Progenitor cell of endocrine pancreas (in vitro differentiated cells): ENCODE measurements at places on chromosomes 2 and 18. TPM values are rescaled to one million over a fixed set of nuclear protein-coding genes. Genes with fewer than 3 reads are reported as not detected.

GRCh38 chr2:30744823-30745222 lies 62.4 kb downstream of the CAPN13 start:
- DNase-seq: no peak

- DNase-seq: no peak
Measured at GRCh38 chr2:4882421-4882820, 809.8 kb upstream of the SOX11 start.

DNA sequence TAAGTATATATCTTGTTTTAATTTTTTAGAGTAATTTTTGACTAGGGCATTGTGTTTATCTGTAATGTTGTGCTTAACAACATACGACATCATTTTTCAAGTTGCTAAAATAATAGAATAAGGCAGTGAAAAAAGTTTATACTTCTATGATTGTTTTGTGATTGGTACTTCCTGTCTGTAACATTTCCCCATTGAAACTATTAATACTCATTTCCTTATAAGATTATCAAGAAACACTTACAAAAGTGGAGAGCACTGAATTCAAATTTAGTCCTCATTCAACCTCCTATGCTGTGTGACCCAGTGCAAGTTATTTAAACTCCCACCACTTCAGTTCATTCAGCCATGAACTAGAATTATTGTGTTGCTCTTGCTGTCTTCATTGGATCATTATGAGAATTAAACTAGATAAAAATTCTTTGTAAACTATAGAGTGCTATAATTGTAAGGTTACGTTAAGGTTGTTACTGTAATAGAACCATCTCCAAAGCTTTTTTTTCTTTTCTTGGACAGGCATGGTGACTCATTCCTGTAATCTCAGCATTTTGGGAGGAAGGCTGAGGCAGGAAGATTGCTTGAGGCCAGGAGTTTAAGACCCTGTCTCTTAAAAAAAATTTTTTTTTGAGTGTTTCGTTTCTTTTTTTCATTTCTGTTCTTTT lies 2.8 kb downstream of the ETAA1 start:
- no peak for DNase-seq

- no peak for DNase-seq
Measured at GRCh38 chr2:218290316-218291261, 1.7 kb downstream of the TMBIM1 start.

DNA sequence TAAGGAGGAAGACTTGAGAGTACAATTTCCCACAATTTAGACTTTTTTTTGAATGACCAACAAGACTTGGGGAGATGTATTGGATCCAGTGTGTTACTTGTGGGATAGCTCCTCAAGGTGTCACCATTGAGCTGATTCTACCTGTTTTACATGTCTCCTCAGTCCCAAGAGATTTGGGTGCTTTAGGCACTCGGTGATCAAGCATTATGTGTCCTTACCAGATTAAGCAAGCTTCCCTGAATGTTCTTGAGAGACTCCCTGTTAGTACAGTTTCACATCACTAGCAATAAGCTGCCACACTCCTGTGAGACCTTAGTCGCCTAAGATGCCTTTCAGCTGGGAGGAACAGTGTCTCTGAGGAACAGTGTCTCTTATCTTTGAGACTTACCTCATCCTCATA lies 384.3 kb upstream of the SYT4 start:
- DNase-seq: no peak

- DNase-seq: no peak
Measured at GRCh38 chr2:226155093-226155875, 644.3 kb downstream of the IRS1 start.

GRCh38 chr18:51430538-51430937 lies 233.1 kb upstream of the MEX3C start:
- no peak for DNase-seq

DNA sequence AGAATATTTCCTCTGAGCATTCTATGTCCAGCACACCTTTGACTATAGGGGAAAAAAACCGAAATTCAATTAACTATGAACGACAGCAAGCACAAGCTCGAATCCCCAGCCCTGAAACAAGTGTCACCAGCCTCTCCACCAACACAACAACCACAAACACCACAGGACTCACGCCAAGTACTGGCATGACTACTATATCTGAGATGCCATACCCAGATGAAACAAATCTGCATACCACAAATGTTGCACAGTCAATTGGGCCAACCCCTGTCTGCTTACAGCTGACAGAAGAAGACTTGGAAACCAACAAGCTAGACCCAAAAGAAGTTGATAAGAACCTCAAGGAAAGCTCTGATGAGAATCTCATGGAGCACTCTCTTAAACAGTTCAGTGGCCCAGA lies 79.4 kb upstream of the FAM117B start:
- DNase-seq: no peak

GRCh38 chr18:37965572-37965970 lies 400.0 kb upstream of the CELF4 start:
- no peak for DNase-seq

- DNase-seq: no peak
Measured at GRCh38 chr2:129828792-129829191, 150.7 kb upstream of the RAB6C start.

GRCh38 chr2:111231532-111232252 lies 111.0 kb downstream of the BCL2L11 start:
- DNase-seq: no peak

- no peak for DNase-seq
Measured at GRCh38 chr18:25322806-25323205, 29.2 kb downstream of the ZNF521 start.

GRCh38 chr2:234339501-234339900 lies 157.4 kb downstream of the ARL4C start:
- no peak for DNase-seq

GRCh38 chr2:203913947-203914346 lies 22.6 kb upstream of the ICOS start:
- DNase-seq: no peak

DNA sequence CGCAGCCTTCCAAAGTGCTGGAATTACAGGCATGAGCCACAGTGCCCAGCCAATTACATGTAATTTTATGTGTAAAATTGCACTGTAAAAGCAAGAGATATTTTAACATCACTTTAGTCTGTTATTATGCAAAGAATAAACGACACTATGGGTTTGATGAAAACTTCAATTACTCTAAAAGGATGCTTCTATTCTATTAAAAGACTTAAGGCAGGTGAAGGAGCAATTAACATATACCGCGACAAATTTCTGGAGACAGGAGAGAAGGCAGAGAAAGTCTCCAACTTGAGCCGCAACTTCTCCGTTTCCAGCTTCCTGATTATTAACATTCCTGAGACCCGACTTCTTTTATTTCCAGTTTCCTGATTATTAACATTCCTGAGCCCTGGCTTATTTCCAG lies 53.7 kb downstream of the FAM210A start:
- DNase-seq: no peak

- DNase-seq: no peak
Measured at GRCh38 chr2:168220965-168221819, 26.2 kb downstream of the STK39 start.

DNA sequence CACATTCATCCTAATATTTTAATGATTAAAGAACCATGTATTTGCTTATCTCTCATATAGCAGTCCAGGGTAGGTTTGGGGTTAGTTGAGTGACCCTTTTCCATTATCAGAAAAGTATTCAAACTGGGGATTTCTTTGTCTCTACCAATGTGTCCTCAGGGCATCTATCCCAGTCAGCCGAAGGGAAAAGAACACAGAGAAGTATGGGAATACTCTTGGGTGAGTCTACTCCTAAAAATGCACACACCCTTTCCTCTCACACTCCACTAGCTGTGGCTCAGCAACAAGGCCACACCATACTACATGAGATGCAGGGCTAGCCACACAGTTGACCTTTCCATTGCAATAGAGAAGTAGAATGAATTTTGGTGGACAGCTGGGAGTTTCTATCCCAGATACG lies 114.3 kb downstream of the NXPH2 start:
- no peak for DNase-seq

Gene COL3A1
- 15.5 and 30.4 TPM in 2 replicates for total RNA-seq

Gene LIMS4
- total RNA-seq: 0.74 and 1.4 TPM in 2 replicates

Gene CERKL
- 2.6 and 2.9 TPM in 2 replicates for total RNA-seq

Gene UGT1A3
- total RNA-seq: not detected in 2 replicates

Gene SCYGR2
- not detected in 2 replicates for total RNA-seq

Gene GNLY
- not detected in 2 replicates for total RNA-seq

Gene NEU2
- not detected in 2 replicates for total RNA-seq

Gene FSIP2
- total RNA-seq: 19.4 and 26.8 TPM in 2 replicates
